ENCODE measurements at places on chromosomes 3 and 15.

DNA sequence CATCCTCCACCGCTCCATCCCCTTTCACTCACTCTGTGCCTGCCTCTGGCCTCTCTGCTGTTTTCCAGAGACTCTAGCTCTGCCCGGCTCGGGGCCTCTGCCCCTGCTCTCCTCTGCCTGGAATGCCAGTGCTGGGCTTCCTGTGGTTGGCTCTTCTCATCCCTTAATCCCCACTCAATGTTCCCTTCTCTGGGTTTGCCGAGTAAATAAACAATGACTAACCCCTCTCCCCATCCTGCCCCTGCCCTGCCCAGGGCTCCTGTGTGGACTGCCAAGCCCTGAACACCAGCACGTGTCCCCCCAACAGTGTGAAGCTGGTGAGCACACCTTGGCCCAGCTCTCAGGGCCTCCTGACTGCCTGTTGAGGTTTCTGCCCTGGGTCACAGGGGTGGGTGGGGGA lies 12.2 kb downstream of the STAB1 start:
- DNase-seq, result no peak

DNA sequence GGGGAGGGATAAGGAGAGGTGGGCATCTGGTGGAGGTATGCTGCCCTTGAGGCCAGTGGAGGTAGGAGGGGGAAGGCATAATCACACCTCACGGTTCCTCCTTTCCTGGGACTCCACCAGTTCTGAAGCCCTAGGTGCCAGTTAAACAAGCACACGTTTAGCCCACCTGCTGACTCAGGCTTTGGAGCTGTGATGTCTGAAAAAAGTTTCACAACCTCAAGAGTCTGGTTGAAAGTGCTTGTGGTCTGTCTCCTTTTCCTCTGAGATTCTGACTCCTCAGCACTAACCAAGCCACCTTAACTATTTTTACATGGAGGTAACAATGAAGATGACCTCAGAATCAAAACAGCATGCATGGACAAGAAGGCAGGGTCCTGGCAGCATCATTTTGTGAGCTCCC lies 23.0 kb downstream of the HPS3 start:
- DNase-seq, result no peak

GRCh38 chr15:96312641-96313335 lies 17.7 kb upstream of the NR2F2 start:
- DNase-seq, result no peak

GRCh38 chr15:48279608-48280007 lies 51.6 kb upstream of the DUT start:
- no peak for DNase-seq

GRCh38 chr3:46665763-46666452 lies 27.6 kb downstream of the ALS2CL start:
- DNase-seq, result peak; percentile 60

DNA sequence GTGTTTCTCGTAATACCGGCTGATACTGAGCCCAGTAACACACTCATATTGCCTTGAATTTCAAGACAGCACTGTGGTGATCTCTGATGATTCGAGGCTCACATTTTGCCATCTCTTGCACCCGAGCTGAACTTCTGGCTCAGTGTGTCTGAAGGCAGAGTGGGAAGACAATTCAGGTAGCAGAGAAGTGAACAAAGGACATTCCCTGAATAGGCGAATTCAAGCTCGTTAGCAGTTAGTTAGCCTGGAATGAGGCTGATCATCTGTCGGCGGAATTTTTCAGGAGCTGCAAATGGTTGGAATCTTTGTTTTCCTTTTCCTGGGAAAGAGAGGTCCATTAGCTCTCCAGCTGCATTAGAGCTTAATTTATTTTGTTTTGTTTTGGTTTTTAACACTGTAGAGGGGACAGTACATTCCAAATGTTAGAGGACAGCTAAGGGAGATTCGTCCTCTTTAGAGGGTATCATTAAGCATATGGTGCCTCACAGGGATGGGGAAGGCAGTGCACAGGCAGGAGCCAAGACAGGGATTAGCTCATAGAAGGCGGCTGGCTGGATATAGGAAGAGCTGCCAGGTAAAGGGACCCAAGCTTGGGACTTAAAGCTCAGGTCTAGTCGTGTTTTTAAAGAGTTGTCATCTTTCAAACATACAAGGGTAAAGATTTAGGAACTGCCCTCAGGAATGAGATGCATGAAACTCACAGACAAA lies 119.7 kb upstream of the DLG1 start:
- DNase-seq, result no peak

DNA sequence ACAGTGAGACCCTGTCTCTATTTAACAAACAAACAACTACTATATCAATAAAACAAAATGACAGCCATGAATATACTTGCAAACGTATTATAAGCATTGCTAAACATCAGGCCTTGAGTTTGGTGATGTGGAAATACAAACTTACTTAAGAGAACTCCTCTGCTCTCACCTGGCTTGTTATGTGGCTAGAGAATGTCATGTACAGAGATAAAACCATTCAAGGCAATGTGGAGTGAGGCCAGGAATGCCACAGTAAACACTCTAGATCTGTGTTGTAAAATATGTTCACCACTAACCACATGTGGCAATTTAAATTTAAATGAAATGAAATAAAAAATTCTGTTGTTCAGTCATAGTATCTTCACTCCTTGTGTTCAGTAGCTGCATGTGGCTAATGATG lies 22.7 kb upstream of the RARB start:
- DNase-seq, result no peak

- no peak for DNase-seq
These were observed 344.8 kb downstream of the ERC2 start for GRCh38 chr3:56123487-56123886.

DNA sequence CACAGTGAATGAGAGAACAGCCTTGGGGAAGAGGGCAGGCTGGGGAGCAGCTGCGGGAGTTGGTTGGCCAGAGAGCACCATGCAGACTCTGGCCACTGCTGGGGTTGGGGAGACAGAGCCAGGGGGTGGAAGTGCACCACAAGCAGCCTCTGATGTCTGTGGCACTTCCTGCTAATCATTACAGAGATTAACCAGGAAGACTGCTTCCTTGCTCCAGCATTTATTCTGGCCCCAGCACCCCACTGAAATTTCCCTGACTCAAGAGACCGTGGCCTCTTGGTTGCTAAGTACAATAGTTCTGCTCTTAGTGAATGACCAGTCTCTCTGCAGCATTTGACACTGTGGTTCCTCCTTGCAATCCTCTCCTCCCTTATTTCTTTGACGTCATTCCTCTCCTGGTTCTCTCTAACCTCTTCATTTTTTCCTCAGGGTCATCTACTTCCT lies 266.2 kb upstream of the ROPN1 start:
- DNase-seq, result no peak

GRCh38 chr3:39407773-39408492 lies 1.4 kb downstream of the RPSA start:
- DNase-seq, result no peak

- DNase-seq, result no peak
These were observed 35.3 kb downstream of the DET1 start for GRCh38 chr15:88511161-88511560.

GRCh38 chr15:31510057-31510456 lies 183.4 kb downstream of the KLF13 start:
- peak; percentile 35 for DNase-seq

GRCh38 chr3:149850787-149851584 lies 38.0 kb downstream of the RNF13 start:
- no peak for DNase-seq

GRCh38 chr15:59294574-59295260 lies 78.0 kb downstream of the MYO1E start:
- no peak for DNase-seq

GRCh38 chr15:85580879-85581278 lies 200.5 kb downstream of the AKAP13 start:
- DNase-seq, result no peak

GRCh38 chr3:44099566-44100297 lies 142.0 kb upstream of the TOPAZ1 start:
- DNase-seq, result no peak

- DNase-seq, result no peak
These were observed 153.3 kb downstream of the ECT2 start for GRCh38 chr3:172903642-172904320.

DNA sequence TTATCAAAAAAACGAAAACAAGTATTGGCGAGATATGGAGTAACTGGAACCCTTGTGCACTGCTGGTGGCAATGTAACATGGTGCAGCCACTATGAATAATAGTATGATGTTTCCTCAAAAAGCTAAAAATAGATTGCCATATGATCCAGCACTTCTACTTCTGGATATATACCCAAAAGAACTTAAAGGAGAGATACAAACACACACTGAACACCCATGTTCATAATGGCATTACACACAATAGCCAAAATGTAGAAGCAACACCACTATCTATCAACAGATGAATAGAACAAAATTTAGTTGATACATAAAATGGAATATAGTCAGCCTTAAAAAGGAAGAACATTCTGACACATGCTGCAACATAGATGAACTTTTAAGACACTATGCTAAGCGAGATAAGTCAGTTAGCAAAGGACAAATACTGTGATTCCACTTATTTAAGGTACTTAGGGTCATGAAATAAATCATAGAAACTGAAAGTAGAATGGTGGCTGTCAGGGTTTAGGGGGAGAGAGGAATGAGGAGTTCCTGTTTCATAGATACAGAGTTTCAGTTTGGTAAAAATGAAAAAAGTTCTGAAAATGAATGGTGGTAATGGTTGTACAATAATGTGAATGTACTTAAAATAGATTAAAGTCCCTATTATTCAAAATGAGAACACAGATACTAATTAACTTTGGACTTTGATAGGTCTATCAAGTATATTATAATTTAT lies 59.4 kb upstream of the IMPG2 start:
- DNase-seq, result no peak

- DNase-seq, result no peak
These were observed 97.7 kb upstream of the CHRNA7 start for GRCh38 chr15:31932576-31932975.

- DNase-seq, result no peak
These were observed 79.4 kb downstream of the GTPBP8 start for GRCh38 chr3:113070072-113070640.

DNA sequence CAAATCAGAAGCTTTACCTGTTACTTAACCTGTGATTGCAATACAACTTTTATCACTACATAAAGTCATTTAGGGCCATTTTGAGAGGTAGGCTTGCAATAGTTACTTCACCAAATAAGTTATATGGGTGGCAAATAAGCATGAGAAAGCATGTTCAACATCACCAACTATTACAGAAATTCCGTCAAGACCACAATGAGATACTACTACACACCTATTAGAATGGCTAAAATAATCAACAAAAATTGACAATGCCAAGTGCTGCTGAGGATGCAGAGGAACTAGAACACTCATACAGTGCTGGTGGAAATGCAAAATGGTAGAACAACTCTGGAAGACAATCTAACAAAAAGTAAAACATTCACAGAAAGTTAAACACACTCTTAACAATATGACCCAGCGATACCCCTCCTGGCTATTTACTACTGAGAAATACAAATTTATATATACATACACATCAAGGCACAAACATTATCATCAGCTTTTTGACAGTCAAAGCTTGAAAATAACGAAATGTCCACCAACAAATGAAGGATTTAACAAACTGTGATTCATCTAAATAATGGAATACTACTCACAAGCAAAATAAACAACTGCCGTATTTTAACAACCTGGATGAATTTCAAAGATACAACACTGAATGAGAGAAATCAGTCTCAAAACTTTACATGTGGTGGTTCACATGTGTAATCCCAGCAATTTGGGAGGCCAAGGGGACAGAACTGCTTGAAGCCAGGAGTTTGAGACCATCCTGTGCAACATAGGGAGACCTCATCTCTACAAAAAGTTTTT lies 82.9 kb downstream of the MYO9A start:
- no peak for DNase-seq

DNA sequence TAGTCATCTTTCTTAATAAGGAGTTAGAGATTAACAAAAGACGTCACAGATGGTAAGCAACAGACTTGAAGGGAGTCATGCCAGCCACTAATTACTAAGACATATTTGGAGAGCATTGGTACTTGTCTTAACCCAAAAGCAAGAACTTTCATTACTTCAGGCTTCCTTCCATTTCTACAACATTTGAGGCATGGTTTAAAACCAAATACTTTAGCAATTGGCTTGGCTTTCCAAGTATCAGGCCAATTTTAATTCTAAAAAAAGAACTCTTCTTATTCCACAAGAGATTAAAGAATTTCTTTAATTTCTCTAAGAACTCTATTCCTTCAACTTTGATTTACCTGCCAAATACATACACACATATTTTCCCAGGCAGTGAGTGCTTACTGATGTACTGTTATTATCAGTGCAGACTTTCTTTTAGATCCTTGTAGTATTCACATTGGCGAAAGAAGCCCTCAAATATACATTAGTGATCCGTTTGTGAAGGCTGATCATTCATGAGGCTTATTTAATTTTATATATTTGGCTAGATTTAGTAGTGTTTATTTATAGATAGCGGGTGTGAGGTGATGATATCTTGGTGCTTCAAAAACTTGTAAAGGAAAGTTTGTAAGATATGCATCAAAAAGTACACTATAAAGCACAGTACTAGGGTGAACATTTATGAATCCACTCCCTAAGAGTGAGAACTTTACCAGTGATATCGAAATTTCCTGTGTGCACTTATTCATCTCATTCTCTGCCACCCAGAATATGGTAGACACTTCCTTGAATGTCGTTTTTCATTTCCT lies 229.2 kb downstream of the MFSD1 start:
- DNase-seq, result no peak

GRCh38 chr3:89380016-89380415 lies 272.6 kb downstream of the EPHA3 start:
- DNase-seq, result no peak

GRCh38 chr15:29438703-29439055 lies 169.1 kb upstream of the NSMCE3 start:
- DNase-seq, result no peak

DNA sequence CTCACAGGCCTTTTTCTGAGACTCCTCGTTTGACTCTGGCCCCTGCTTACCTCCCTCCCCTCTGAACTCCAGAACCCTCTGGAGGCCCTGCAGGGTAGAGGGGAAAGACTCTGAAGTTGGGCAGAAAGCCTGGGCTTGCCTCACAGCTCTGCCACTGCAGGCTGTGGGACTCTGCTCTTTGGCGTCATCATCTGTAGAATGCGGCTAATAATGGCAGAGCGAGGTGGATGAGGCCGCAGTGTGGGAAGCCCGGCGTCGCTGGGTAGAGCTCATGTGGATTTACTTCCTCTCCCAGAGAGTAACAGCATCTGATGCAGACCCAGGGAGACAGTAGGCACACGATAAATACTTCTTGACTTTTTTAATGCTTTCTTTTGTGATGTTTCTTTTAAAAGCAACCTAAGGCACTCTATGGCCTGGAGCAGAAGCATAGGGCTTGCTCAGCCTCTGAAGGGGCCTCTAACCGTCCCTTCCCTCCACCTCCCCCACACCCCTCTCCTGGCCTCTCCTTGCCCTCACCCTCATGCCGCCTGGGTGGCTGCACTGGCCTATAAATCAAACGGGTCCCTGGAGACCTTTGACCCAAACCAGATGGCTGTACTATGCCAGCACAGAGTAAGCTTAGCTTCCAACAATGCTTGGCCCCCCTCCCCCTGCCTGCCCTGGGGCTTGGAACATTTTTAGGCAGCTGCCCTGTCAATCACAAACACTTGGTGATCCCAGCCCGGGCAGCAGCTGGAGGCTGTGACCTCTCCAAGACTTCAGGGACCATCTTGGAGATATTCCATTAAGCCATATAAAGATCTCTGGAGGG lies 32.9 kb downstream of the SPSB4 start:
- no peak for DNase-seq

DNA sequence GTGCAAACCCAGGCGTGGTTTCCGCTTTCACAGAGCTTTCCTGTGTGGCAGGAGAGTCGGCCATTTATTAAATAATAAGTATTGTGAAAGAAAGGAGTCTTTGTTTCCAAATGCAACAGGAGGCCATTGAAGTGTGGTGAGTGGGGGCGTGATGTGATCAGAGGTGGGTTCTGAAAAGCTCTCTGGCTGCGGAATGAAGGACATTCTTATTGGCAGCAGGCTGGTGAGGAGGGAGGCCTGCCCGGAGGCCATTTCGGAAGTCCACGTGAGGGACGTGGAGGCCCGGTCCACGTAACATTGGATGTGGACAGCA lies 11.1 kb downstream of the ARNT2 start:
- DNase-seq, result no peak

All from coronary artery (tissue), 2 donors.